ENCODE measurements at places on chromosomes 2 and 18.

DNA sequence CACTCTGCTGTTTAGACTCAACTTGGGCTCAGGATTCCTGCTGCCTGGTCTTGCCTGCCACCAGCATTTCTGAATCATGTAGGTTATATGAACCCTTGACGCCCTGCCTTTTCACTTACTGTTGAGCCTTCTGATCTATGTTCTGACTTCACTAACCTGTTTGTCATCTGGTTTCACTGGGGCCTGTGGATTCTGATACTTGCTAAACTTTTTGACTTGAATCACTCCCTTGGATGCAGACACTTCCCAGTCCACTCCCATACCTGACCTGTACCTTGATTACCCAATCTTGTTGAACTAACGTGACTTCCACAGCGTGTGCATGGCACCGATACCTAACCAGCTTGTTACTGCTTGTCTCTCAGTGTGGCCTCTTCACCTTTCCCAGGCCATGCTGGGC lies 35.6 kb upstream of the SPAG16 start:
- no peak for DNase-seq

DNA sequence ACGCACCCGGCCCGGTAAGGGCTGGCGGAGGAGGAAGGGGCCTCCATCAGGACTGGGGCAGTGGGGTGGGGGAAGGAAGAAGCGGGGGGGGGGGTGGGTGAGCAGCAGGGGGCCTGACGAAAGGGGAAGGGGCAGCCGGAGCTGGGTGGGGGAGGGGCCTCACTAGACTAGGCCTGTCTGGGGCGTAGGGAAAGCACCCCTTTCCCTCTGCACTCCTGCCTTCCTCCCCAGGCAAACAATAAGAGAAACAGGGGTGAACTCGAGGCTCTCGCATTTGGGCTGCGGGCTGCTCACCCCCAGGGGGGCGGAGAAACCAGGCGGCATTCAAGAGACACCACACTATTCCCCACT lies 82.7 kb upstream of the POMC start:
- no peak for DNase-seq

GRCh38 chr2:10919410-10919770 lies 7.7 kb downstream of the KCNF1 start:
- DNase-seq = no peak

DNA sequence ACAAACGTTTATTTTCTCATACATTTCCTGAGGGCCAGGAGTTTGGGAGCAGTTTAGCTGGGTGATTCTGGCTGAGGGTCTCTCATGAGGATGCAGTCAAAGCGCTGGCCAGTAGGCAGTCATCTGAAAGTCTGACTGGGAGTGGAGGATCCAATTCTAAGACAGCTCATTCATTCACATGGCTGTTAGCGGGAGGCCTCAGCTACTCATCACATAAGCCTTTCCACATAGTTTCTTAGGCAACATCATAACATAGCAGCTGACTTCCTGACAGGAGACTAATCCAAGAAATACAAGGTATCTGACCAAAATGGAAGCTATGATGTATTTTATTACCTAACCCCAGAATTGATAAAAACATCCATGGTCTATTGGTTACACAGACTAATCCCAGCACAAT lies 2.9 kb upstream of the MRPL44 start:
- DNase-seq = no peak

GRCh38 chr18:6807515-6808257 lies 78.2 kb downstream of the ARHGAP28 start:
- no peak for DNase-seq

DNA sequence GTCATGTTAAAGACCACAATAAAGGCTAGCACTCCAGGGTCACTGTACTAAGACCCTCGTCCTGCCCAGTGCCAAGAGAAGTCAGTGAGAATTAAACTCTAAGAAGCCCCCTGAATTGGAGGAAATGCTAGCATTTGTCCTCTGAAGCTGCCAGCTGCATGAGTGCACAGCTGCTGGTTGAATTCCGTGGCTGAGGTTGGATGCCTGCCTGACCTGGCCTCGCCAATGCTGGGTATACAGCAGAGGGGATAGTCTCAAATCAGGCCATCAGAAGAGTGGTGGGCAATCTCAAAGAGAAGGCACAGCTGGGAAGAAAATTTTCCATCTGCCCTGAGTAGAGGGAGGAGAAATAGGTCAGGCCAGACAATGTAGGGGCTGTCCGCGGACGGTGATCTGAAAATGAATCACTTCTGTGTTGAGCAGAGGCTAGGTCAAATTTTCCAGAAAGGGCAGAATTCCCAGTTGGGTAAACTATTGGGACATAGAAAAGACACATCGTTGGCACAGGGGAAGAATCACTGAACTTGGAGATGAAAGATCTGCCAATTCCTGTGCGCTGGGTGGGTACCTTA lies 110.5 kb upstream of the AGAP1 start:
- DNase-seq = no peak

DNA sequence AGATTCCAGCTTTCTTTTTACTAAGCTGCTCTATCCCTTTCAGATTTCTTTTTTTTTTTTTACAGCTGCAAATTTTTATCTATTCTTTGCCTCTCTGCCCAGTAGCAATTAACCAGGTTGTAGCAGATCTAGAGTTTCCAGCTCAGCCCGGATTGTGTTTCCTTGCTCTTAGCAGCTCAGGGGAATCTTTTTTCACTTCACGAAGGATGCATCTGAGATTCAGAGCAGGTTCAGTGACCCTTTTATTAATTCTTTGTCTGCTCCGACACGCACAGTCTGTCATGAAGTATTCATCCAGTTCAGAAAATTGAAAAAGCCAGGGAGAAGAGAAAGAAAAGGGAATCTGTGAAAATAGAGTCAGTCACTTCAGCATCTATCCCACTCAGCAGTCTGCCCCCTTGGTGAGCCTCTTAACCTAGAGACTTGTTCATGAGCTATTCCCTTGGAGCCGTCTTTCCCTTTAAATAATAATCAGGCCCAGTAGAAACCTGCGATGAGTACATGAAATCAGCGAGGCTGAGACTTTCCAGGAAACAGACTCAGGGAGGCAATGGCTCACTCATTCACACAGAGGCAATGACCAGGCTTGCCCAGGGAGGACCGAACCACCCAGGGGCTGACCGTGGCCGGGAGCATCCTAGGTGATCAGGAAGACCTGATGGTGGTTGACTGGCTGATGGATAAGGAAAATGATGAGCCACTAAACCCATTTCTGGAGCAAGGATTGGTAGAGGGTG lies 103.4 kb upstream of the ITGA6 start:
- DNase-seq = no peak
